ENCODE measurements at places on chromosomes 2 and 18. TPM values are rescaled to one million over a fixed set of nuclear protein-coding genes. Genes with fewer than 3 reads are reported as not detected.

Gene CTAGE1
- not detected for total RNA-seq

Gene ALKAL2
- not detected for total RNA-seq

Gene SPC25
- total RNA-seq = 20.3 TPM

Gene PTH2R
- not detected for total RNA-seq

Gene COL3A1
- 0.27 TPM for total RNA-seq

Gene BMPR2
- 13.7 TPM for total RNA-seq

Gene DUSP19
- 0.55 TPM for total RNA-seq

Gene UPP2
- not detected for total RNA-seq

Gene CXCR1
- not detected for total RNA-seq

Gene RBKS
- total RNA-seq = 7.4 TPM

Gene EMILIN1
- 0.48 TPM for total RNA-seq

Gene COL4A3
- total RNA-seq = 0.56 TPM
